ENCODE measurements at places on chromosomes 1 and 21.

DNA sequence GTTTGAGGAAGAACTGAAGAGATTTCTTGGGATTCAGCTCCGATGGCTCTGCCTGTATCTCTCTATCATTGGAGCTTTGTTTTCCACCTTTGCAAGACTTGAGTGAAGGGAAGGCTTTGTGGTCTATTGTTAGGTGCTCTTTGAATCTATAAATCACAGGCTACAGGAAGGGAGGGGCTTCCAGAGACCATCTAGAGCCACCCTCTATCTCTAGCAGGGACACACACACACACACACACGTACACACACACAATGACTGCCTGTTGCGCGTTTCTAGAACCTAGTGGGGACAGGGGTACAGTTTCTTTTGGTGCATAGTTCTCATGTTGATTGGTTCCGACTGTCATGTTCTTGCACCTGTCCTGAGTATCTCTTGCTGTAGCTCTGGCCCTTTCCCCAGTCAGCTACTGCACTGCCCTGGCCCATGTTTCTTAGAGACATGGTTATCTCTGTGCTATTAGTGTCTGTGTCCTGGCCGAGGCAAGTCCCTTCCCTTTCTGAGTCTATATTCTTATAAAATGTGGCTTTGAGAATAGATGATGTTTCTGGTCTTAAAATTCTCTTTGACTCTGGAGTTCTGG, 60.7 kb downstream of the MAN1C1 start:
- DNase-seq = no peak

- no peak for DNase-seq
Observed at GRCh38 chr1:42484382-42484781, 21.3 kb downstream of the CCDC30 start.

DNA sequence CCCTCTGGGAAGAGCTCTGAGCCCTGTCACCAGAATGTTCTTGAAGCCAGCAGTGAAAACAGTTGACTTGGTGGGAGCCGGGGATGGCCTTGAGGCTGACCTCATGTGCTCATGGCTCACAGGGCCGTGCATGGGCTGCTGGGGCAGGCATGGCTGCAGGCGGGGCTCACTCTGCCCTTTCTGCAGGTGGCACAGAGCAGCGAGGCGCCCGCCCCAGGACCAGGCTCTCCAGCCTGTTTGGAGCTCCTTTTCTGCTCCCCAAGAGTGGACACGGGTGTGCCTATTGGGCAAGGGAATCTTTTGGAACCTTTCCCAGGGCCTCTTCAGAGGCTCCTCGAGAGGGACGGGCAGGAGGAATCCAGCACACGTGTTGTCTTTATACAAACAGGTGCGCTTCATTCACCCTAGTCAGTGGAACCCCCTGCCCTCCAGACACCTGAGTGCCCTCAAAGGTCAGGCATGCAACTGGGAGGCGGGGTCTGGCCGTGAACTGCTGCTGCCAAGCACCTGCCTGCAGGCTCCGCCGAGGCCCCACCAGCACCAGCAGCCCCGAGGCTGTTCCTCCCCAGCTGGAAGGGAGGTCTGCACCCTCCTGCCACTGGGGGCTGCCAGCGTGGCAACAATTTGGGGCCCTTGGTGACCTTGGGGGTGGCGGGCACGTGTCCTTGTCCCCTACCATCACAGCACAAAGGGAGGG, 2.6 kb upstream of the TTC34 start:
- DNase-seq = no peak

- no peak for DNase-seq
Observed at GRCh38 chr21:35852820-35853219, 207.5 kb downstream of the SETD4 start.

GRCh38 chr1:117036018-117036461, 24.1 kb upstream of the TTF2 start:
- no peak for DNase-seq

DNA sequence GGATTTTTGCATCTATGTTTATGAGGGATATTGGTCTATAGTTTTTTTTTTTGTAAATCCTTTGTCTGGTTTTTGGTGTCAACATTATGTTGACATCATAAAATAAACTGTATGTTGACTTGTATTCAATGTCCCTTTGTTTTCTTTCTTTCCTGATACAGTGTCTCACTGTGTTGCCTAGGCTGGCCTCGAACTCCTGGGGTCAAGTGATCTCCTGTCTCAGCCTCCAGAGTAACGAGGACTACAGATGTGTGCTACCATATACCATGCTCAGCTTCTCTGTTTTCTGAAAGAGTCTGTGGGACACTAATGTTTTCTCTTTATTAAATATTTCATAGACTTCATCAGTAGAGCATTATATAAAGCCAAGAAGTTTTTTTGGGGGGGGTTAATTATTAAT, 18.3 kb downstream of the MAN1C1 start:
- no peak for DNase-seq

DNA sequence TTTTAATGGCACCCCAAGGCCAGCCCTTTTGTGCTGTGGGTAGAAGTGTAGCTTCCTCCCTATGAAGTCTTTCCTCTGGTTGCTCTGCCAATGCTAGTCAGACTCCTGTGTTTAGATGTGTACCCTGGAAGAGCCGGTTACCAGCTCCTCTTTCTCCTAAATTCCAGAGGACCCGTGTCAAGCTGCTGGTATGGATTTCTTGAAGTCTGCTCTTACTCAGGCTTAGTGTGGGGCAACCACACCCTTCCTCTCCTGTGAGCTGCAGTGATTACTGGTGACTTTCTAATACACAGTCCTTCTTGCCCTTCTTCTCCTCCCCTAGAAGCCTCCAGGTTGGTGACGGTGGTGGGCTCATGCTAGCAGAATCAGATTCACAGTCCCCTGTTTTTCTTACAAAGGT, 74.1 kb upstream of the AKT3 start:
- DNase-seq = no peak

DNA sequence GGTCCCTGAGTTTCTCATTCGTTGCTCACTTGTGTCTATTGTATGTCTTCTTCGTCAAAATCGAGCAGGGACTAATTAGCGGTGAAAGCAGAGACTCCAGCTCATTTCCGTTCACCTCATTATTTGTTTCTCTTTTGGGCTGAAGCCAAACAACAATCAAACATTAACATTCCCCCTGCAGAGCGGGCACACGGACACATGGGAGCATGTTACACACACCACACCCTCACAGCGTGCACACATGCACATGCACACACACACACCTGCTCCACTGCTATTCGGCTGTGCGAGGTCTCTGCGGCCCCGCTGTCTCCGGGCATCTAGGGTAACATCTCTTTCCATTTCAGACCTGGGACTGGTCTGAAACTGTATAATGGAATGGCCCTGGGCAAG, 58.5 kb upstream of the LRRC8D start:
- DNase-seq = no peak

DNA sequence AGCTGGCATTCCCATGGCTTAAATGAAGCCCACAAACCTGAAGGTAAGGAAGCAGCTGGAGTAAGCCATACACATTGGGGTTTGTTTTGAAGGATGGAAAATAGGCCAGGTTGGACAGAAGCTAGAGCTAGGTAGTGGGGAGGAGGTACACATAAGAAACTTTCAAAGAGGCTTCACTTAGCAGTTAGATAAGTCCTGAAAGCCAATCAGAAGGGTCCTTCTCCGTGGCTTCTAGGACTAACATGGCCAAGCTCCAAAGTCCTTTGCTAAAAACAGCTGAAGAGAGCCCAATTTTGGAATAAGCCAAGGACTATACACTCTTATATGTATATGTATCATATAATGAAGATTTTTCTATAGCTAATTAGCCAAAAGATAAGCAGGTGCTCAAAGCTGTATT, 1.8 kb downstream of the EYA3 start:
- DNase-seq = no peak

All from omental fat pad (tissue), 4 donors.